ENCODE measurements at places on chromosomes 3 and 15.

- no peak for DNase-seq
Measured at GRCh38 chr3:45687828-45688193, 1.4 kb upstream of the SACM1L start.

- DNase-seq: no peak
Measured at GRCh38 chr15:73440571-73440970, 2.4 kb upstream of the REC114 start.

- no peak for DNase-seq
Measured at GRCh38 chr3:134654031-134654430, 3.2 kb upstream of the KY start.

GRCh38 chr3:67875858-67876257, 221.4 kb upstream of the SUCLG2 start:
- no peak for DNase-seq

- no peak for DNase-seq
Measured at GRCh38 chr3:138877226-138877625, 42.5 kb upstream of the PIK3CB start.

- no peak for DNase-seq
Measured at GRCh38 chr15:53525894-53526293, 233.6 kb downstream of the WDR72 start.
